ENCODE measurements at places on chromosomes 4 and X.

GRCh38 chrX:133610056-133610455, 194.8 kb upstream of the GPC4 start:
- no peak for DNase-seq

DNA sequence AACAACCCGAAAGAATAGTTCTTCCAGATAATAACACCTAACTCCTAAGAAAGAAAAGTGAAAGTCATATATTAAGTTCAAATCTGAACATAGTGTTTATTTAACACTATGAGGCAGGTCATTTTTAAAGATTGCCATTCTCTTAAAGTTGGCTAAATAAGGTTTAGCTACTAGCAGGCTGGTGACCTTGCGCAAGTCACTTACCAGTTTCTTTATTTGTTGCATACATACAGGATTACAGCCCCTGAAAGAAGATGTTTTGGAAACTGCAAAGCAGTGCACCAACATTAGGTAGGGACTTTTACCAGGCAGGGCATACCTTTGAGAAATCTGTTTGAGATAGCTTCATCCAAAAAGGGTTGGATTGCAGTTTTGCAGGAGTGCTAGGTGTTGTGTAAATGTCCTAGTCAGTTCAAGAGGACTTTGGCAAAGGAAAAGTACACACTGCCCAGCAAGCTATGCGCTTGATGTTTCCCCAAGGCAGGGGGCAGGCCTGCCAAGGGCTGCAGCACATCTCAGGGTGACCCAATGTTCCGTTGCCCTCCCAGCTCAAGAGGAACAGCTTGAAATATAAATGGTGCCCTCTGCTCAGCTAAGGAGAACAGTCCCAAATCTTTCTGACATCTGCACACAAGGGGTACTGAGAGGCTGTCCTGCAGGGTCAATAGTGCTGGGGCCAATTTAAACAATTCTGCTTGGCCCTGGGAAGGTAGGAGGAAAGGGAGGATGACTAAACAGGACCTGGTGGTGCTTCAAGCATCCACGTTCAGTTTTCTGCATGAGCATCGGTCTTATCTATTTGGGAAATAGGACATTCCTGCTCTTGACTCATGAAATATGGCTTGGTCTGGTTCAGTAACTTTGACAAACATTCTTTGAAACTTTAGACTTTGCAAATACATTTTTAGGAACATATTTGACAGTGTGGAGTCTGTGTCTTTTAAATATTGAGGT, 130.8 kb downstream of the COL4A6 start:
- no peak for DNase-seq

- DNase-seq: no peak
Measured at GRCh38 chrX:74526764-74527163, 87.7 kb downstream of the RLIM start.

- DNase-seq: peak; percentile 36
Measured at GRCh38 chr4:683982-684622, 4.8 kb downstream of the SLC49A3 start.

GRCh38 chr4:147730333-147730732, 1.6 kb upstream of the ARHGAP10 start:
- no peak for DNase-seq

DNA sequence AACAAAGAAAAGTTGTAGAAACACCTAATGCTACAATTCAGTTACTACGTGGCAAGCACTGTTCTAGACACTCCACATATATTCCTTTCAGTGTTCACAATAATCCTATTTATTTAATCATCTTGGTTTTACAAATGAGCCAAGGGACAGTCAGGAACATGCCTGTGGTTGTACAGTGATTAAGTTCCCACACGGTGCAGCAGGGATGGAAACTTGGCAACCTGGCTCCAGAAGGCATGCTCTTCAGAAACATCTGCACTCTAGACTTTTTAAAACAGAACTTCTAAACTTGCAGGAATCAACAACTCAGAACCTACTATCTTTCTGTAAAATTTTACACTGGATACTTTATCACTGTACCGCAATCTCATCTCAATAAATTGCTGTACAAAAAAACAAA, 32.1 kb downstream of the TAPT1 start:
- no peak for DNase-seq

DNA sequence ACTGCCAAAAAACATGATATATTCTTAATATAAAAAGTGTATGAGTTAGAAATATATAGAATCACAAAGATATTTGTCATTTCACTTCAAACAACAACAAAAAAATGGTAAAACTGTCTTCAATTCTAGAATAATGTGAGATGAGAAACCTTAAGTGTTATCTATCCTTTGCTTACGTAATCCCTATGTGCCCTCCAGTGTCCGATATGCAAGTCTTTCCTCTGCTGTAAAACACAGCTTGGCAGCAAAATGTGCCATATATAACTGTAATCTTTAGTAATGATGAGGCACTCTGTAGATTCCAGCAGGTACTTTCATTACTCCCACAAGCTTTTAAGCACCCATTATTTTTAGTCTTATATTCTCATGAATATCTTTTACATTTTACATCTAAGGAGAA, 555.1 kb upstream of the FRG1 start:
- DNase-seq: no peak

GRCh38 chrX:119398974-119399771, at the start of gene SLC25A43:
TSS of gene SLC25A43 (plus strand) at chrX:119399336. CDS start at chrX:119399404, 68 bp downstream.
- DNase-seq: peak; percentile 1

- no peak for DNase-seq
Measured at GRCh38 chrX:119695535-119696050, 2.6 kb upstream of the SEPTIN6 start.

DNA sequence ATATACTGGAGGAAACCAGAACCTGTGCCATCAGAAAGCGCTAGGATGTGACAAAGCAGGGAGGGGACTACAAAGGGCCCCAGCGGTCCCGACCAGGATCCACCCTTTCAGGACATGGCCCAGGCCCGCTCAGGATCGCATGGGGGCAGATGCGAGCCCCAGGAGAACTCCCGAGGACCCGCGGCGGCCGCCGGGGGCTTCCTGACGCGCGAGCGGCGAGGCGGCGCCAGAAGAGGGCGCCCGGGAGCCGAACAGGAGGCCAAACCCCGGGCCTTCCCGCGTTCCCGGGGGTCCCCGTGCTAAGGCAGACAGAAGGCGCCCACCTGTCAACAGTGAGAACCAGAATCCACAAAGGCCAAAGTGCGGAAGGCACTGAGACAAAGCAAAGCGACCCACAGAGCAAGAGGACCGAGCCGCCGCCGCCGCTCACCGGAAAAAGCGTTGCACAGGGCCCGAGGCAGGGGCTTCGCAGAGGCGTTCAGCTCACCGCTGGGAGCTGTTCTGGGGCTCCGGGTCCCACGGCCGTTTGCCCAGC, 7.3 kb upstream of the OPN1LW start:
- peak; percentile 33 for DNase-seq

DNA sequence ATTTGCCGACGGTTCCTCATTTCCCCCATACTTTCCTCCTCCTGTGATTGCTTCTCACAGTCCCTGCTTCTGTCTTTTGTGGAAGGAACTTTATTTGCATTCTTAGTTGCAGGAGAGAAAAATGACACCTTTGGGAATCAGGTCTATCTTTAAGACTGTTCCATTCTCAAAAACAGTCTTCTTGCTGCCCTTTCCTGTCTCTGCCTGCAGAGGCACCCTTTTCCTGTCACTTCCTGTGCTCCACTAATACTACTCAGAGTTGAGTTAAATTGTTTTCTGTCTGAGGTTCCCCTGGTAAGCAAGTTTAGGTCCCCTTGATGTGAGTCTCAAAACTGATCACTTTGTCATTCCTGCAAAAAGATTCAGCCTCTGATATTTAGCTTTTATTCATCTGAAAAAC, 208.8 kb upstream of the CLNK start:
- no peak for DNase-seq

DNA sequence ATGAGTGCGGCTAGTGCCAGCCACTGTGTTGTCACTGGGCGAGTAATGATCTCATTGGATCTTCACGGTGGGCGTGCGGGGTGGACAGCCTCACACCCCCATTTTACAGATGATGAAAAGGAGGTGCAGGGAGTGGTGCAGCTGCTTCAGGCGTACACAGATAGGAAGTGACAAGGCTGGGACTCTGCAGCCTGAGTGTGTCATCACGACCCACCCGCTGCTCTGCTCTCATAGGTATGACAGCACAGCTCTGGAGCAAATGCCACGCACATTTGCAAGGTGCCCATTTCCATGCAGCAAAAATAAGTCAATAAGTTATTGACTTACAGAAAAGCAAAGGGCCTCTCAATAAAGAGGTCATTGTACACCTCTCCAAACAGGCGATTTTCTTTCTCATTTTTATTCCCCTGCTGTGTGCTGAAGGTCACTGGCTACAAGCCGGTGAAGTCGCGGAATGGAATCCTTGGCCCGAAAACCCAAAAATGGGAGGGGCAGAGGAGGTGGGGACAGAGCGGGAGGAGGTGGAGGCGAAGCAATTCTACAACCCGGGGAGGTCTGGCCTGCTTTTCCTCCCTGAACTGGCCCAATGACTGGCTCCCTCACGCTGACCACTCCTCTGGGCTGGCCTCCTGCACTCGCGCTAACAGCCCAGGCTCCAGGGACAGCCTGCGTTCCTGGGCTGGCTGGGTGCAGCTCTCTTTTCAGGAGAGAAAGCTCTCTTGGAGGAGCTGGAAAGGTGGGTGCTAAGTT, at the start of gene SOD3:
Gene SOD3, plus strand, starts transcription at position 658 of the 750 bp plus-strand sequence. CDS start 3,949 bp downstream, outside the sequence.
- DNase-seq: peak; percentile 60

- no peak for DNase-seq
Measured at GRCh38 chrX:46617906-46618305, 44.3 kb downstream of the CHST7 start.

- DNase-seq: no peak
Measured at GRCh38 chr4:104210420-104210819, 284.3 kb downstream of the CXXC4 start.

DNA sequence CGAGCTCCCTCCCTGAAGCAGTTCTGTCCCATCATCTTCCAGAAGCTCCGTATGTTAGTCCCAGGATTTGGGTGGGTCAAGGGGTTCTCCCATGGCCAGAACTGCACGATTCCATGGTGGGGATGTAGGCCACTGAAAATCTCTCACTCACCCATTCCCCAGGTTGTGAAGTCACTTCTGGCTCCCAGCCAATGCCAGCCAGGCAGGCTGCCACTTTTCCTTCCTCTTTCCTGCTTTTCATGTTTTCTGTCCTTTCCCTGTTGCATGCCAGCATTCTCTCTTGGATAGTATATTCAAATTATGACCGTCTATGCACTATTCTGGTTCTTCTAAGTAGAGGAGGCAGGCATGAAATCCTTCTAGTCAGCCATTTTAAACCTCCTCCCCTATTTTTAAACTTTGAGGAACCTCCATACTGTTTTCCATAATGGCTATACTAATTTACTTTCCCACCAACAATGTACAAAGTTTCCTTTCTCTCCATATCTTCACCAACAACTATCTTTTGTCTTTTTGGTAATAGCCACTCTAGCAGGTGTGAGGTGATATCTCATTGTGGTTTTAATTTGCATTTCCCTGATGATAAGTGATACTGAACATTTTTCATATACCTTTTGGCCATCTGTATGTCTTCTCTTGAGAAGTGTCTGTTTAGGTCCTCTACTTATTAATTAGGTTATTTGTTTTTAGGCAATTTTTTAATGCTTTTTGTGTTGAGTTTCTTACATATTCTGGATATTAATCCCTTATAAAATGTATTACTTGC, 182.1 kb upstream of the TET2 start:
- no peak for DNase-seq

GRCh38 chr4:41734371-41734770, 14.2 kb downstream of the PHOX2B start:
- no peak for DNase-seq

- DNase-seq: peak; percentile 65
Measured at GRCh38 chrX:17595456-17596035, 141.7 kb upstream of the SCML1 start.

GRCh38 chrX:78653118-78653822, 5.9 kb downstream of the RTL3 start:
- DNase-seq: no peak

GRCh38 chr4:85496933-85497332, 22.0 kb downstream of the ARHGAP24 start:
- DNase-seq: no peak

DNA sequence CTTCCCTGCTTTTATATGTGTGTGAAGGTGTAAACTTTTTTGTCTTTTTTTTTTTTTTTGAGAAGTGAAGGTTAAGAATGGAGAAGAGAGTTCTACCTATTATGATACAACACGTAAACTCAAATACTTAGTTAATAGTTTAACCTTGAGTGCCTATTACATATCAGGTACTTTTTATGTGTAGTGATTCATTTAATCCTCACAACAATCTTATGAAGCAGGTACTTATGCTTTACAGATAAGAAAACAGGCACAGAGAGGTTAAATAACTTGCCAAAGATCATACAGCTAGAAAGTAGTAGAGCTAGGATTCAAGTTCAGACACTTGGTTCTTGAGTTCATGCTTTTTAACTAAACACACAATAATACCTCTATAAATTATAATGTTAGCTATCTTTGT, 107.4 kb downstream of the THOC2 start:
- no peak for DNase-seq

DNA sequence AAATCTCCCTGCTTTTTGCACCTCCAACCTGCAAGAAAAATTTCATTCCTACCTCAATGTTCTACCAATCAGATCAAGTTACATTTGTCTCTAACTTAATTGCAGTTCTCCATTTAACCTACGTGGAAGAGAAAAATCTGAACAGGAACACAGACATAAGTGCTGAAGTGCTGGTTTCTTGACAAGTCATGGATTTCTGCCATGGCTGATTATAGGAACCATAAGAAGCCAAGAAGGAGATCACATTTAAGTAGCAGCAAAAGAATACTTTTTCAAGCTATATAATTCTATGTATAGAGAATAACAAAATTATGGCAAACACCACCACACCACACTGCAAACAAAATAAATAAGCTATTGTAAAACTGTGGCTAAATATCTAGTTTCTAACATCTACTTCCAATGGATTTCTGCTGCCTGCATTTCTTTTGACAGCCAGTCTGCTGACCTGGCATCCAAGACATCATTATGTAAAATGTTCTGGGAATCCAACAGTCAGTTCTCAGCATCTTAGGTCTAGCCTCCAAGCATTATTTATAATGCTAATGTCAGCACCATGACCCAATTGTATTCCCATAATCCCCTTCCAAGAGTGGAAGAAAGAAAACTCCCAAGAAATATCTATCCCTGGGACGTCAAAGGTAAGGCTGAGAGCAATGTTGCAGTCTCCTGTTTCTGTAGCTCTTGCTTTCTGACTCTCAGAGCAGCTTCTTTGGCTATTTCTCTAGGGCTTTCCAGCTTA, 50.8 kb upstream of the GAB1 start:
- no peak for DNase-seq

- no peak for DNase-seq
Measured at GRCh38 chr4:53553486-53554210, 37.6 kb downstream of the LNX1 start.

DNA sequence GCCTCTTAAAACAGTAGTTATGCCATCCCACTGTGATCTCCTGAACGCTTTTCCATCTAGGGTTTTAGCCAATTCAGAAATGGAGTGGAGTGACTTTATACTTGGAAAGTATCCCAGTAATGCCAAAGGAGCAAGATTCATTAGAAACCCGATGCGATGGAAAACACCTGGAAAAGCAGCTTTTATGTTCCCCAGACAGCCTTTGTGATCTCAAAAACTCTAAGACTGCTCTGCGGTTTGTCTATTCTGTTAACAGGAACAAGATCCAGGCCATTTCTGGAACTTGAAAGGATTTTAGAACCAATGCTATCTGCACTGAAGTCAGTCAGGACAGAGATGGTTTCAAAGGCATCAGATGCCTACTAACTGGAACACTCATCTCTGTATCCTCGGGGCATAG, 145.1 kb downstream of the APBB2 start:
- no peak for DNase-seq

- DNase-seq: no peak
Measured at GRCh38 chrX:52979993-52980392, 21.7 kb upstream of the FAM156A start.

Measured in LoVo (cell line).